Activated gamma-delta T cell treated with Interleukin-2 at 50 U/mL for 16 hours (primary cell): ENCODE measurements at places on chromosomes 4 and X.

GRCh38 chrX:10254739-10255138, 98.0 kb downstream of the CLCN4 start:
- DNase-seq = no peak

- DNase-seq = no peak
Observed at GRCh38 chr4:43765514-43765913, 683.1 kb downstream of the KCTD8 start.

DNA sequence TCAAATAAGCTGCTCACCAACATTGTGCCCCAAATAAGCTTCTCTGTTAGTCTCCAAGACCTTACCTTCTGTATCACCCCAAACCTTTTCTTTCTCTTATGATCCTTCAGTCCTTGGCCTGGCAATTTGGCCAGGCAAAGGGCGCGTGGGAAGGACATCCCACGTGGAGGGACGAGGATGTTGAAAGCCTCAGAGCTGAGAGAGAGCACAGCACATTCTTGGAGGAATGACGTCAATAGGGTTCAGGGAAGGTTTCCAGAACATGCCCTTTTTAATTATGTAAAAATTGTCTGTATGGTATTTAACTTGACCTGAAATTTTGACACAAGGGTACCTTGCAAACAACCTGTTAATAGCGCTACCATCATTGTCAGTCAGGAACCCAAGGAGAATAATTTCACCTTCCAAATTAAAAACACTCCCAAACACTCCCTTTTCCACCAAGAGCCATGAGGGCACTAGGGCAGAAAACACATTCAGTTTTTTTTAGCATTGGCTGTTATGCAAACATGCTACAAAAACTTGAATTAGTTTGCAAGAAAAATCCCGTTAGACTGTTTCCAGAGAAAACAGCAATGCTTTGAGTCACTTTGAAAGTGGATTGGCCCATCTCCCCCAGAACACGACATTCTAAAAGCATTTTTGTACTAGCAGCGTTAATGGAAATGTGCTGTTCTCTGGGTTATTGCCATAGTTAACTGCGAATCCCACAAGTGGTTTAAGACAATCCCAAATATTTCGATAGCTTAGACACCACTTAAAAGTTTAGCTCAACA, 183.2 kb upstream of the PUDP start:
- DNase-seq = no peak

DNA sequence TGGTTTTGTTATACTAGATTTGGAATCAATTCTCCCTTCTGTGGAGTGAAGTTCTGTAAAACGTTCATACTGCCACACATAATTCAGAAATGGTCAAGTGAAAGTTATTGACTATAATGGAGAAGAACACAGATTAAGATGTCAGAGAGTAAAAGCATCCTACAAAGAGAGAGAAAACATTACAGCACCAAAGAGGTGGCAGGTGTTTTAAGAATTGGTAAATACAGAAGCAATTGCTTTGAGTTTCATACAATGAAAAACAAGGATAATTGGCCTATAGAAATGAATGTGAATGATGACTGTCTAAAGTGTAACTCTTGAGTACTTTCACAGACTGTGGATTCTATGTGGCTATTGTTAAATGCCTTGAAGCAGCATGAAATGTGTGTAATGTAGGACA, 435.6 kb upstream of the SMIM31 start:
- no peak for DNase-seq

- no peak for DNase-seq
Observed at GRCh38 chr4:89152972-89153371, 41.6 kb downstream of the TIGD2 start.

DNA sequence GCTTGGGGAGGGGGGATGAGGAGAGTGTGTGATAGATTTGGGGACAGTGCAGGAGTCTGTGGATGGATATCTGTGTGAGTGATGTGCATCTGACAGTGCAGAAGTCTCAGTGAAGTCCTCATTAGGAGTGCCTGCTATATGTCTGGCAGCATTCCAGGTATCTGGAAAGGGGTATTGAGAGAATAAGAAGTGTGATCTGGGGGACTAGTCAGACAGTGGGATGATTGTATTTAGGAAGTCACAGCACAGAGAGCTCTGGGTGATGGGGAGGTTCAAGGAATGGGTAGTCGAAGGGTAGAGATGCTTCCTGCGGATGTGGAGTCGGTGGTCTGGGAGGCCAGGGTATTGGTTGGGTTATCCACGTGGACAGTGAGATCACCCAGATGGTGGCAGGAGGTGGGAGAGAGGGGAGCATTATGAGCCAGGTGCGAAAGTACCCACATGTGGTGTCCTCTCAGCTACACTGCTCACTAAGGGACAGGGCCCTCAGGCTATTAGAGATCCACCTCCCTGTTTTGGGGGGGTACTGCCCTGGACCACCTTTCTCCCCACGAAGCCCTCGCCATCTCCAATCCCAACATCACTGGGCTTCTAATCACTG, 9.8 kb downstream of the MAGED2 start:
- DNase-seq = no peak

GRCh38 chr4:13905543-13905942, 278.0 kb upstream of the BOD1L1 start:
- DNase-seq = no peak

DNA sequence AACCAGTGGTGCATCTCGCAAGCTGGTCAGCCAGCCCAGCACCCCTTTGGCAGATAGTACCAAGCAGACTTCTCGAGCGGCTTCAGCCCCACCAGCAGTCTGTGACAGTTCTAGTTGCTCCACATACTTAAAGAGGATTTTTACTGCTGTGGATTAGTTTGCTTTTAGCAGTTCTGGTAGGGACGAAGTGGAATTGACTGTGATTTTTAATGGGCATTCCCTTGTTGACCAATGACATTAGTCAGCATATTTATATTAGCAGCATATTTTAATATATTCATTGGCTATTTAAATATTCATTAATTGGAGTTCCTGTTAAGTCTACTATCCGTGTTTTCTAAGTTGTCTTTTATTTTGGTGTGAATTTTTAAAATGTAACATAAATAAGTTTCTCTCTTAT, 500.9 kb upstream of the FAT1 start:
- no peak for DNase-seq

GRCh38 chr4:158255727-158256324, 45.5 kb downstream of the TMEM144 start:
- no peak for DNase-seq

DNA sequence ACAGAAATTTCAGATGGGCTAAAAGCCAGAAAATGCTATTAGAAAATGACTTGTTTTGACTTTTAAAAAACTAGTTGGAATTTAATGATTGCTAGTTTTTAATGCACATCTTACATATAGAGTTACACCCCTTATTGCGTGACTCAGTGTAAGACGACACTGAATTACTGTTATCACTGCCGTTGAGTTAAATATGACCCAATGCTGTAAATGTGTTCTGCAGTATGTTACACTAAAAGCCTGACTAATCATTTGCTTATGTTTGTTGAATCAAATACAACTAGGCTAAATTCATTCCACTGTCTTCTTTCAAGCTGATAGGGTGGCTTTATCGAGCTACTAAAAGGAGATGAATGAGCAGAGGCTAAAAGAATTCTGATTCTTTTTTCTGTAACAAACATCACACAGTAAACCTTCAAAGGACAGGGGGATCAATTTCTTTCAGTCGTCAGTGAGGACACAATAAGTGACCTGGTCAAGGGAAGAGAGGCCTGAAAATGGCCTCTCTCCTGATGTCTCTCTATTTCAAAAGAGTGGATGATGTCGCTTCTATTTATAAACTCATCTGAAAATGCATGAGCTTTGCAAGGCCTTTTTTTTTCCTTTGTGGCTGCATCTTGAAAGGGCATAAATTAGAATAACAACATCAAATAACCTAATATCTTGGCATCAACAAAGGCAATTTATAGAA, 142.2 kb upstream of the KCNIP4 start:
- no peak for DNase-seq

DNA sequence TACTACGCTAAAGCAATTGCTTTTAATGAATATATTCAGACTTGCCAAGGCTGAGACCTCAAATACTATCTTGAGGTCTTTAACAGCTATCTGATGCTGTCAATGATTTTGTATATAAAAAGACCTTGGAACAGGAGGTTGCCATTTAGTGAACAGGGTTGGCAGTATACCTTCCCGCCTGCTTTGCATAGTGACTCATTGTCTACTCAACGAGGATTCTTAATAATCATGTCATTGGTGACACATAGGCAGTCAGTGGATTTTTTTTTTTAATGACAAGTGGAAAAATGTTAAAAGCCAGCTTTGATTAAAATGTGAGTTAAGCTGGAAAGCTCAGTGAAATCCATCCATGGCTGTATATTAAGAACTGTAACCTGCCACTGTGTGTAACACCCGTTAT, 164.0 kb downstream of the ASMT start:
- no peak for DNase-seq

DNA sequence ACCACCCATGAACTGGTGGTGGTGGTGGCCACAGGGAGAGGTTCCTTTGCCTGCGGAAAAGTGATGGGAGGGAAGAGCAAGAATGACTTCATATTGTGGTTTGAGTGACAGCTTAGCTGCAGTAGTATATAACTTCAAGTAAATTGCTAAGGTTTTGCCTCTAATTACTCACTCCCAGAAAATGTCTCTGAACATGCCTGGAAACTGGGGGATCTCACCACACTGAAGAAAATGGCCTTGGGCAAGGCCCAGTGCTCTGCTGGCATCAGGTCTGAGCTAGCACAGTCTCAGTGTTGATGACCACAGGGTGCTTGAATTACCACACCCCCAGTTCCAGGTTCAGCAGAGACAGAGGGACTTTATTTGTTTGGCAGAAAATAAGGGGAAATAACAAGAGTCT, 2085.4 kb downstream of the ARAP2 start:
- DNase-seq = no peak

DNA sequence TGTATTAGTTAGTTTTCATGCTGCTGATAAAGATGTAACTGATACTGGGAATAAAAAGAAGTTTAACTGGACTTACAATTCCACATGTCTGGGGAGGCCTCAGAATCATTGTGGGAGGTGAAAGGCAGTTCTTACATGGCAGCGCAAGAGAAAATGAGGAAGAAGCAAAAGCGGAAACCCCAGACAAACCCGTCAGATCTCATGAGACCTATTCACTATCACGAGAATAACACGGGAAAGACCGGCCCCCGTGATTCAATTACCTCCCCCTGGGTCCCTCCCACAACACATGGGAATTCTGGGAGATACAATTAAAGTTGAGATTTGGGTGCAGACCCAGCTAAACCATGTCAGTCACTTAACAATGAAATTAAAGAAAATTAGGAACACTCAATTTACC, 499.1 kb downstream of the FSTL5 start:
- no peak for DNase-seq

DNA sequence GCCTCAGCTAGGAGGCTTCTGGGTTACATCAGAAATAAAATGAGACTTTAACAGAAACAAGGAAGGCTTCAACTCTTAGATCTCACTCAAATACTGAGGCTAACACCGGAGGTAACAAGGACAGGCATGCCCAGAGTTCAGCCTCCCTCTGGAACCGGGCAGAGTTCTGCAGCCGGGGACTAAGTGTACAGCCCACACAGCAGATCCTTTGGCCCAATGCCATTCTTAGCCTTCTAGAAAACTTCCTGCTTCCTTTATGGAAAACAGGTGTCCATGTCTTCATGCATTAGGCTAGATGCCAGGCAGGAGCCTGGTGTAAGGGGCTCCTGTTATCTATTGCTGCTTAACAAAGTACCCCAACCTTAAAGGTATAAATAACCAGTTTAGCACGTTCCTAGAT, 369.7 kb downstream of the BCOR start:
- DNase-seq = no peak

GRCh38 chrX:44747317-44747716, 96.5 kb upstream of the DUSP21 start:
- DNase-seq = no peak

- no peak for DNase-seq
Observed at GRCh38 chr4:173318648-173319211, 15.4 kb downstream of the HMGB2 start.
